ENCODE measurements at places on chromosomes 1 and 21.

DNA sequence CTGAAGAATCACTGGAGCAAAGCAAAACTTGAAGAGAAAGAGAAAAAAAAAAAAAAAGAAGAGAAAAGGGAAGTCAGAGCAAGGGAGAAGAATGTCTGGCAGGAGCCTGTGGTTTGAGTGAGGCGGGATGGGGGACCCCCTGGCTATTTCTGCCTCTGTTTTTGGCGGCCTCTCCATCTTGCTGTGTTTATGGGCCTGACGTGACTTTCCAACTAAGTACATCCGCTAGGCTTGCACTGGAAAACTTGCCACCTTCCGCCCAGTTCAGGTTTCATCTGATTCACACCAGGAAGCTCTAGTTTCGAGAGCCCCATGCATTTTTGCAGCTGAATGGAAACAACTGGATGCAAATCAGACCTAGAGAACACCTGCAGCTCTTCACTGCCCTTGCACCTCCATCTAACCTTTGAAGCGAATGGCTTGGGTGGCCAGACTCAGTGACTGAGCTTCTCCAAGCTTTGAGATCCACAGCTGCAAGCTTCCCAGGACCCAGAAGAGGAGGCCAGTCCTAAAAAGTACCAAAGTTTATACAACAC is 28.0 kb downstream of the TBX15 start:
- no peak overlapping the region for H3K4me3 ChIP-seq
- no peak overlapping the region for H3K27ac ChIP-seq
- H3K36me3 ChIP-seq = no peaks in the 10 kb centered on the region
- DNase-seq = no peak

DNA sequence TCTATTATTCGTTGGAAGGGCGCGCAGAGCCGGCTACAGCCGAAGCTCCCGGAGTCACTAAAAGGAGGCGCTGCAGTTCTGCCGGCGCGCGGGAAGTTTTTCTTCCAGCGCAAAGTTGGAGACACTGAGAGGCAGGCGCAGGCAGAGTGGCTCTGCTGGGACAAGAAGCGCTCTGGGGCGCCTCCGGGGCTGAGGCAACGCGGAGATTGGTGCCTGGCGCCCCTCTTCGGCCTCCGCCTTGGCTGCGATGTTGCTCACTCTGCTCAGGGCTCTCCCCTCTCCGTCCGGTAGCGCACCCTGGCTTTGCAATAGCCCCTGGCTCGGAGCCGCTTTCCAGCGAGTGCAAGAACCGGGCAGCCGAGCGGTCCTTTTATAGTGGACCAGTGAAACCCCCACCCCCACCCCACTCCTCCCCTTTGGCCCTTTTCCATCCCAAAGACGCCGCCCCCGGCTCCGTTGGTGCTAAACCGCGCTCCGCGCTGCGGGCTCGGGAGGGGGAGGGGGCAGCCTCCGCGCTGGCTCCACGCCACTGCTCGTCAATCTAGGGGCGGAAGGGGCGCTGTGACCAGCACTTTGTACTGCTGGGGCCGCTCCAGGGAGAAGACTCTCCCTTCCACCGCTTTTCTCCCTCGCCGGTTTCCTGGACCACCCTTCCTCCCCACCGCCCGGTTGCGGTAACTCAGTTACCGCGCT is at the start of gene ADAMTS1:
Gene ADAMTS1, minus strand, starts transcription at position 344 of the 693 bp plus-strand sequence. CDS start 455 bp downstream, outside the sequence.
- no peaks in the 10 kb centered on the region for H3K27me3 ChIP-seq
- H3K36me3 ChIP-seq = peaks cover 10% of the 10 kb centered on the region
- DNase-seq = peak; percentile 97
- peak within 1 kb of the TSS; percentile 95 for H3K4me3 ChIP-seq

- no peaks in the 10 kb centered on the region for H3K36me3 ChIP-seq
- peak; percentile 5 for DNase-seq
- no peaks in the 10 kb centered on the region for H3K27me3 ChIP-seq
- no peak overlapping the region for H3K4me3 ChIP-seq
- H3K4me1 ChIP-seq = no peaks in the 10 kb centered on the region
- H3K27ac ChIP-seq = no peak overlapping the region
These were observed 40.8 kb upstream of the DPH5 start for GRCh38 chr1:101066260-101066936.

DNA sequence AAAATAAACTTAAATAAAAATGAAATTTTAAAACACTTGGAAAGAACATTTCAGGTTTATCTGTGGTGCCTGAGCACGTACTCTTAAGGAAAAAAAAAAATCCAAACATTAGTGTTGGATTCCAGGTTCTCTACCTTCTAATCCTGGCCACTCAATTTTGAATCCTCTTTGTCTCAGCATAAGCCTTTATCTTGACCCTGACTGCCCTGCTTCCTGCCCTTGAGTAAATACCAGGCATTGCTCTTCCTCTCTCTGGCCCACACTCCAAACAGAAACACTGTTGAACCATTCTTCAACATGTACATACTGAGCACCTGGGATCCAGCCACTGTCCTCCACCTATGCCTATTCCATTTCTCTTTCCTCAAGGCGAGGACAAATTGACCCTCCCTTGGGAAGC is 11.4 kb upstream of the VANGL1 start:
- H3K4me1 ChIP-seq = peaks cover 16% of the 10 kb centered on the region
- no peaks in the 10 kb centered on the region for H3K27me3 ChIP-seq
- no peak overlapping the region for H3K4me3 ChIP-seq
- DNase-seq = peak; percentile 60
- H3K27ac ChIP-seq = peak overlapping the region; percentile 14
- H3K36me3 ChIP-seq = no peaks in the 10 kb centered on the region

DNA sequence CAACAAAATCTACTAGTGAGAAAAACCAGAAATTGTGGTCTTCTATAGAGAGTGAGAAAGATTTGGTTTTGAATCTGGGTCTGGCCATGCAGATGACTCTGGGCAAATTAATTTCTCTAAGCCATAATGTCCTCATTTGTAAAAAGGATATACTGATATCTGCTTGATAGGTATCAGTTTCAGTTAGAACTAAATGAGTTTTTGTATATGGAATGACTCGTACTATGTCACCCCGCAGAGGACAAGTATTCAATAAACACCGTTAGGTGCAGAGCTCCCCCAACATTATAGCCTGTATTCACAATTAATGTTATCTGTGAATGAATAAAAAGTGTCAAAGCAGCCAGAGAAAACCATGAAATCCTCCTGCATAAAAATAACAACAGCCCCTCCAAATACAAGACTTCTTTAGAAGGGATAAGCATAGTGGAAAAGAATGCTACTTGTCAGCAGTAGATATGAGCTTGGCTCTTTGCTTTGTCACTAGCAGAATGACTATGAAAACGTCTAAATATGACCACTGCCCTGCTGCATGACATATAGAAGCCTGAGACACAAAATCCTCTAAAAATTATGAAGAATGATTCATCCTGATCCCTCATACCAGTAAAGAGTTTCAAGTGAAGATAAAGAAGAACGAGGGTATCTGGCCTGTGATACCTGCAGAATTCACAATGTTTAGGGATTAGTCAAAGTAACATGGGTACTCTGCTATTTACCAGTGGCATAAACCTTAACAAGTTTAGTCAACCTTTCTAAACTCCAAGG is 17.8 kb downstream of the SCAF4 start:
- no peaks in the 10 kb centered on the region for H3K27me3 ChIP-seq
- DNase-seq = no peak
- H3K4me1 ChIP-seq = peaks cover 5% of the 10 kb centered on the region
- H3K36me3 ChIP-seq = no peaks in the 10 kb centered on the region
- no peak overlapping the region for H3K27ac ChIP-seq
